ENCODE measurements at places on chromosomes 3 and 15. TPM values are rescaled to one million over a fixed set of nuclear protein-coding genes. Genes with fewer than 3 reads are reported as not detected.

DNA sequence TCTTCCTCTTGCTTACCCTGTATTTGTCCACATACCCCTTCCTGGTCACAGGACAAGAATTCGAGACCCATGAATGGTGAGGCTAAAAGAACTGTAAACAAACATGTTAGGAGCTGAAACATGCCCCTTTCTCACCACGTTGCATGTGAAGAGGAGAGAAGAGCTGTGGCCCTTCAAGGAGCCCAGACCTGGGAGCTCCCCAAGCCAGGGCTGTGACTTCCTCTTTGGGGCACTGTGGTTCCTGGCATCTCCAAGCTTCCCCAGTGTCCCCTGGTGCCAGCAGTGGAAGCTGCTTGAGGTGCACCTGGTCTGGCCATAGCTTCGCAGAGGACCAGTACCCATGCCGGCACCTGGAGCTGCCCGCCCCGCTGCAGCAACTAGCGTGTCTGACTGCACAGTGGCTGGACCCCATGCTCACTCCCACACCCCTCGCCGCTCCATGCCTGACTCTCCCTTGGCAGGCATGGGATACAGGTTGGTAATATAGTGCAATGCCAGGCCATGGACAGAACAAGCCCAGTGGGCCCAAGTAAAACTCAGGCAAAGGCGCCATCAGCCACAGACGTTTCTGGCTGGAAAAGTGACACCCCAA lies 9.9 kb downstream of the SPCS1 start:
- DNase-seq, result no peak

DNA sequence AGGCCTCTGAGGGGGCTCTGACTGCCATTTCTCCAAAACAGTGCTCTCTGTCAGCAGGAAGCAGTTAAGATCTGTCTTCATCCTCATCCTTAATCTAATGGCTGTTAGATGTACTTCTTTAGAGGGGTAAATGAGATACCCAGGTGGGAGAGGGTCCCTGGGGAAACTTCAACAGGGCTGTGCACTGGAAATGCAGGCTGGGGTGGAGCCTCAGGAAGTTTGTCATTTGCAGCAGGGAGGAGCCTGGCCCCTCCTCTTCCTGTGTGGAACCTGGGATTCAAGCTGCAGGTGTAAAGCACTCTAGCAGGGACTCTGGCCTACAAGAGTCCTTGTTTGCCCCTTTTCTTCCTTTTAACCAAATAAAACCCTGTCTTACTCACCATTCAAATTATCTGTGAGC lies 1173.6 kb downstream of the OTOL1 start:
- DNase-seq, result no peak

DNA sequence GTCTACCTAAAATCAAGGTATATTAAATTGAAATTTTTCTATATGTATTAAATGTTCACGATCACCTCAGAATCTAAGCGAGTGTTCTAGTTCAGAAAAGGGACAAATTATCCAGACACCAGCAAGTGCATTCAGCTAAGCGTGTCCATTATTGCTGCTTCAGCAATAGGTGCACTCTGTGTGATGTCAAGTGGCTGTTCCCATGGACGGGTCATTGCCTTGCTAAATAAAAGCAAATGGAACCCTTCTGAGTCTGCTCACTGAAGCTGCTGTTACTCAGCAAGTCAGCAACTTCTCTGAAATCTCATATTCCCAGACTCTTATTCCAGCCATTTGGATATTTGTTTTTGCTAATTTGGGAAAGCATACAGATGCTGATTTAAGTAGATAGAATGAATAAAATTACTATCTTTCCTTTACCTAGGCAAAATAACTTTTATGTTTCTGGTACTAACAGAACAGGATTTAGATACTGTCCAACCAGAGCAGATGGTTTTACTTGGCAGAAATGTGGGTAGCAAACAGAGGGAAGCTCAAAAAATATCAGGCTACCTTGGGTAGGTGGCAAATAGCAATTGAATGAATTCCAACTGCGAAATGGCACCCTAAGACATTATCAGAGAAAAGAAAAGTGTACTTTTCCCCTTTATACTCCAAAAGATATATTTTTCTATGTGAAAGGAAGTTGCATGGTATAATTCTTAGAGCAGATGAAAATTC lies 407.0 kb downstream of the GAP43 start:
- no peak for DNase-seq

GRCh38 chr15:77416954-77417353 lies 3.0 kb downstream of the PEAK1 start:
- DNase-seq, result no peak

DNA sequence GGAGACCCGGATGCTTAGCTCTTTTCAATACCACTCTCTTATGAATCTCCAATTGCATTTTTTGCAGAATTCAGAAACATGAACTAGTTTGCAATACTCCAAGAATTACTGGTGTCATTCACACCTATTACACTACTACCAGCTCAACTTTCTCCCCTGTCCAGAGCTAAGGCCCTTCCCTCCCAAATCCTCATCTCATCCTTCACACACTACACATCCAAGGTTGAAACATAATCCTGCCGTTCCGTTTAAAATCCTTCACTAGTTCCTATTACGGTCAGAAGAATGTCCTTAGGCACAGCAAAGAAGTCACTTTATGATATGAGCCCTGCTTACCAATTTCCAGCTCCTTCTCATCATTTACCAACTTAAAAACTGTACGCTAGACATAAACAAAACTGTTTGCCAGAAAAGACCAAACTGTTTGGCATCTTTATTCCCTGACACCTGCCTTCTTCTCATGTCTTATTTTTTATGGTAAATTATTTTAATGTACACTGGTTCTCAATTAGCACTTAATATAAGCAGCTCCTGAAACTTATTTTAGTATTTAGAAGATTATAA lies 22.6 kb downstream of the TBL1XR1 start:
- DNase-seq, result no peak

DNA sequence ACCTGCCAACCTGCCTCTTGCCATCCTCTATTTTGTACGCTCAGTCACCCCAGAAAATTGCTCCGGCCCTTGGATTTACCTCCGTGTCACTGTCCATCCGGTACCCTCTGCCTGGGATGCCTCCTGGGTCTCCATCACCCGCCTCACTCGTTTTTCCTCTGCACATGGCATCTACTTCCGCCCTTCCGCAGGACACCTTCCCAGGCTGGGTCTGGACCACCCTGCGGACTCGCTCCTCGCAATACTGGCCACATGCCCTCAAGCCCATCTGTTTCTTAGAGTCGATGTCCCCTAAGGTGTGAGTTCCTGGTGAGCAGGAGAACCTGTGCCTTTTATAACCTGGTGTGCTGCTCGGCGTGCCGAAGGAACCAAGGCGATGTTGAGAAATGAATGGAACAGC lies 58.5 kb downstream of the APBA2 start:
- DNase-seq, result no peak

GRCh38 chr3:58848826-58849225 lies 182.3 kb upstream of the FAM3D start:
- DNase-seq, result no peak

GRCh38 chr3:75338342-75338741 lies 325.8 kb upstream of the FRG2C start:
- no peak for DNase-seq

Gene PLS1
- polyA plus RNA-seq, result 9.0 TPM

Gene CTDSPL
- 103 TPM for polyA plus RNA-seq

Gene SELENOK
- polyA plus RNA-seq, result 57.0 TPM

Gene SOX2
- polyA plus RNA-seq, result 15.8 TPM

Measured in right lung (tissue), 10 donors.